Suprapubic skin (tissue), 4 donors: ENCODE measurements at places on chromosomes 5 and 9.
A peak's percentile ranks its signal among the peaks of the same experiment; 100 is the strongest.

DNA sequence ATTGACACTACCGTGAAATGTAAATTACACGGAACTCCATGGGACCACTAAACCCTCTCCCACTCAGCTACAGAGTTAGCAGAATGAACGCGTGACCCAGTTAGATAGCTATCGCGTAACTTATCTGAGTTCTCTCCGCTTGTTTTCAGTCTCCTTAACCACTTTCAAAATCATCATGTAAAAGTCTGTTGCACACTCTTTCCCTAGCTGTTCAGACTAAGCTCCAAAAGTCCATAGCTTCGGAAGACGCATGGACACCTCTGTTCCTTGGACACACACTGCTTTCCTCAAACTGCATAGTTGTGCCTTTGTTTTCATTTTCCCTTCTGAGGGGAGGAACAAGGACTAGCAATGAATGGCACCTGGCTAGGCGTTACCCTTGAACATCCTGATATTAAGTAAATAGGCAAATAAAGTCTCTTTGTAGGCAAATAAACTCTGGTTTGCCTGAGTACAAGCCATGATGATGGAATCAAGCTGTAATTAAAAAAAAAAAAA, 83.3 kb downstream of the DAPK1 start:
- DNase-seq = no peak

GRCh38 chr9:93306579-93307091, 122.7 kb downstream of the WNK2 start:
- no peak for DNase-seq

DNA sequence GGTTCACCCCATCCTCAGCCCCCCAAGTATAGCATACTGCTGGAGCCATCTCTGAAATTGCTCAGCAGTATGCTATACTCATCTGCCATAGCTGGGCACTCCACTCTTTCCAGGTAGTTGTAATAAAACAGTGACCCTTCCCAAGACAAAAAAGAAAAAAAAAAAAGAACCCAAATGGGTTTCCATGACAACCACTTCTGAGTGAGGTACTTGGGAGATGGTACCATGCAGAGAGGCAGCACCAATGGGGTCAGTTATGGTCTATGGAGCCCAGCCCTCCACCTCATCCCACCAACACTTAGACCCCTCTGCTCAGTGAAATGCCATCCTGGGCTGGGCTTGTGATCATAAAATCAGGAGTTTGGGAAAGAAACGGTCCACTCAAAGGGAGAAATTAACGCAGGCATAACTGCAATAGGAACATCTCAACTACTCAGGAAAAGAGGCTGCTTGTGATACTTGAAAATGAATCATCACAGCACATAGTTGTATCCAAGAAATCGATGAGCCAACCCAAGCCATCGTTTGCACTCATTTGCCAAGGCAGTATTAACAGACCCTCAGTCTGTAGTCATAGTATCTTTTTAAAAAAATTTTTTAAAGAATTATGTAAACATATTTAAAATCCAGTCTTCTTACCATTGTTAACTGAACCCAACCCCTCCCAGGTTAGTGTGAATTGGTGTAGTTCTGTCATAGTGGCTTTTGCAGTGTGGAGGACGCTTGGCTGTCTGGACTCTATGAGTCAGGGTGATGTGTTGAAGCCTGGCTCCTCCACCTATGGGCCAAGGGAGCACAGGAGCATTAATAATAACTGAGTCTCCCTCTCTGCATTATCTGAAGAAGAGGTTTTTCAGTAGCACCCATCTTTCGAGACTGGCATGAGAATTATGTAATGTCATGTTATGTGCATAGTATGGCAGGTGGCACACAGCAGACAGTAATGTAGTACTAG, 402.7 kb downstream of the SPOCK1 start:
- DNase-seq = peak; percentile 32

DNA sequence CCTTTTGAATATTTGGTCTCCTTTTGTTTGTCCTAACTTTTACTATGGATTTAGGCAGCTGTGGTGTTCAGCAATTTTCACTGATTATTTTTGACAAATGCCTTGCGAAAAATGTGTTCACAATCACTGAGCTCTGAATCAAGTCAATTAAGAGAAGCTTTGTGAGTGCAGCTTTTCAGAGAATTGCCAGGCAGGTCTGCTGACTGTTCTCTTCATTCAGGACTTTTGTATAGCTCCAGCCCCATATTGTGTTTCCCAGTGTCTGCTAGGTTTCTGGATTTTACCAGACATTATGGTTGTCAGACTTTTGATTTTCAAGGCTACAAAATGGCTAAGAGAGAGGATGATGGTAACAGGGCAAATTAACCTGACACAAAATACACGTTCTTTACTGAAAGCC, 1055.9 kb downstream of the CDH18 start:
- no peak for DNase-seq

DNA sequence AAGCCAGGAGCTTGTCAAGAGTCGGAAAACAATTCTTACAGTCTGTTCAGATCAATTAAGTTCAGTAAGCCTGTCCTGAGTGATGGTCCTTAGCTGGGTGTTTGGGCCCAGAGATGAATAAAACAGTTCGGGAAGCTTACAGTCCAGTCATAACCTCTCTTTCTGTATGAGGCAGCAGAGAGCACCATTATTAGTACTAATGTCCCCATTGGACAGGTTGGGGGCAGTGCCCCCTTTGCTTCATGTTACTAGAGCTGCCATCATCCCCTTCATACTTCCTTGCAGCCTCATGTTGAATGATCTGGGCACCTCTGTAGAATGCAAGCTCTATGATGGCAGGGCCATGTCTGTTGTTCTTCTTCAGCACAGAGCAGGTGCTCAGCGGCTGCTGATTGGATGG, 9.8 kb downstream of the DOCK2 start:
- no peak for DNase-seq

DNA sequence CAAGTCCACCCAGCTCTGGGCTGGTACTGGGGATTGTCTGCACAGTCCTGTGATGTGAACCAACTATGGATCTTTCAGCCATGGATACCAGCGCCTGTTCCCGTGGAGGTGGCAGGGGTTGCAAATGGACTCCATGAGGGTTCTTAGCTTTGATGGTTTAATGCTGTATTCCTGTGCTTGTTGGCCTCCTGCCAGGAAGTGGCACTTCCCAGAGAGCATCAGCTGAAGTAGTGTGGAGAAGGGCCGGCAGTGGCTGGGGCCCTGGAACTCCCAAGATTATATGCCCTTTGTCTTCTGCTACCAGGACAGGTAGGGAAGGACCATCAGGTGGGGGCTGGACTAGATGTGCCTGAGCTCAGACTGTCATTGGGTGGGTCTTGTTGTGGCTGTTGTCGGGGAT, 1104.8 kb upstream of the COX7C start:
- DNase-seq = no peak

GRCh38 chr9:35563791-35564197, 41.3 kb upstream of the TESK1 start:
- DNase-seq = peak; percentile 81

DNA sequence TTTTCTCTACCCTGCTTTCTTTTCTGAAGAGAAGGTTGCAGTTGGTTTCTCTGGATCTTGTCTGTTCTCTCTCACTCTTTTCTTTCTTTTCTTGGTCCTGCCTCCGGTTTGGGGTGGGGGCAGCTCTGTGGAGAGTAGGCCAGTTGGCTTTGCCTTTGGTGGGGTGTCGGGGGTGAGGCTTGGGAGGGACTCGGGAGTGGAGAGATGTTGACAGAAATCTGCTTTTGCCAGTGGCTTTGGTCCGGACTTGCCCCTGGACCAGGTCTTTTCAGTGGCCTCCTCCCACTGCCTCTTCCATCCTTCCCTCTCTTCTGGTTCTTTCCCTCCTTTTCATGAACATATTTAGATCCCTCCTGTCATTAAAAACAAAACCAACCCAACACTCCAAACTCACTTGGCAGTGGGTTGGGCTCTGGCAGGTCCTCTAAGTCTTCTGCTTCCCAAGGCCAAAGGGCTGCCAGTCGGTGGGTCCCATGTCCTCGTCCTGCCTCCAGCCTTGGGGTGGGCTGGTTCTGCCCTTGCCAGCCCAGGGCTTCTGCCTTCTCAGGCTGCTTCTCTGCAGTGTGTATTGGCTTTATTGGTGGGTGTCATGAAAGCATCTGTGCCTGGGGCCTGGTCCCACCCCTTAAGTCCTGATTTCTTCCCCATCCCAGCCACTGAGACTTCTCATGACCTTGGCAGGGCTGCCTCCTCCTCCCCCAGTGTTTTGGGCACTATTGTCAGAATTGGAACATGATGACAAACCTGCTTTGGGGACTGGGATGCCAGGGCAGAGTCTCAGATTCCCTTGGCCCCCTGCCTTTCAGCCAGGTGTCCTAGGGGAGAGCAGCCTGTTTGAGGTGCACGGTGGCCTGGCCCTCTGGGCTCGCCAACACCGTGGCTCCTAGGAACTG, 16.9 kb downstream of the ANKRD33B start:
- no peak for DNase-seq

DNA sequence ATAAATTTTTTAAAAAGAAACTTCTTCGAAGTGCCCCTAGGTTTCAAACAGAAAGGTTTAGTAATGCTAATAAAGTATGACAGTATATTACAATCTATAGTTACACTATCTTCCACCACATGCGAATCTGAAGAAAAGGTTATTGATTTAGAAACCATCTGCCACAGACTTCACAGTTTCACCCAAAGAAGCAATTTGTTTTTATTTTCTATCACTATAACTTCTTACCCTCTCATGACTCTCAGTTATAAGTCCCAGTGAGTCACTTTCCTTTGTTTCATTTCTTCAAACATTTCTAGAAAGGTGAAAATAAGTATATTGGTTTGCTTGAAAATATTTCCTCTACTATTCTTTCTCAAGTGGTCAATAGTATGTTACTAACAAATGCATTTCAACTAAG, 93.6 kb downstream of the MCTP1 start:
- DNase-seq = no peak

DNA sequence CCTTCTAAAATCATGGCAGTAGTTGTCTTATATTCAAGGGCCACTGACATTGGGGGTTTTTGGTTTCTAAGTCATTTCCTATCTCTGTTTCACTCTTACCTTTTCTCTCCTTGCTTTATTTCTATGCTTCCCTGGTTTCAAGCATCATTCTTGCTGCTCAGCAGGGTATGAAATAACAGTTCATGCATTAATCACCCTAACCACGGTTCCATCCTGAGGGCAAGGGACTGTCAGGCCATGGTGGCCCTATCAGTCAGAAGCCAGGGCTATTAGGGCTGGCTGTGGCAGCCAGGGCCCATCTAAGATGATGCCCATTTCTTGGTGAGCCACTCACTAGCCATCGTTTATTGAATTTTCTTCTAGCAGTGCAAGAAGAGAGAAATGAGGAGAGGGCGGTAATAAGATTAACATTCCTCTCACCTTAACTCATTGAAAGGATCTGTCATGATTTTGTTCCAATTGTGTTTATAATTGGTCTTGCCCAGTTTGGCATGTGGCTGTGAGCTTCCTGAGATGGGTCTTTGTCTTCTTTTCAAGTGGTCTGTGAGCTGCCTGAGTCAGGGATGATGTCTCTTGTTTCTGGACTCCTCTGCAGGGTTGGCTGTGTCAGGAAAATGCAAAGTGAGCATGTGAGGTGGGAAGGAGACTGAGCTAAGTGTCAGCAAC, 45.2 kb downstream of the CYSTM1 start:
- no peak for DNase-seq

GRCh38 chr5:72448368-72448767, 58.8 kb downstream of the ZNF366 start:
- DNase-seq = no peak

- no peak for DNase-seq
These were observed 36.1 kb downstream of the TEK start for GRCh38 chr9:27145143-27145542.

- no peak for DNase-seq
These were observed 16.4 kb upstream of the FBP1 start for GRCh38 chr9:94655739-94656138.

DNA sequence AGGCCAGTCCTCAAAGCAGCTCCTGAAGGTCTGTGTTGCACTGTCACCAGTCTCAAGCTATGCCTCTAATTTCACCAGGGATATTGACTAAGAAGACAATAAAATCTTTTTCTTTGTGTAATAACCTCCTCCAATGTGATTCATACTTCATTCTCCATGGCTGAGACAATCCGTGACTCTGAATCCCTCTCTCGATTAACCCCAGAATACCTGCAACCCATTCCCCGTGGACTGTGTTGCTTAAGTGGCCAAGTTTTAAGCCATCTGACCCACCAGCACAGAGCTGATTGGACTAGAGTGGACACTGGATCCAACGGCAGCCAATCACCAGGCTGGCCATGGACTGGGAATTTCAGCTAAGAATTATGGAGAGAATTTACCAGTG, 5.4 kb upstream of the CCIN start:
- no peak for DNase-seq

DNA sequence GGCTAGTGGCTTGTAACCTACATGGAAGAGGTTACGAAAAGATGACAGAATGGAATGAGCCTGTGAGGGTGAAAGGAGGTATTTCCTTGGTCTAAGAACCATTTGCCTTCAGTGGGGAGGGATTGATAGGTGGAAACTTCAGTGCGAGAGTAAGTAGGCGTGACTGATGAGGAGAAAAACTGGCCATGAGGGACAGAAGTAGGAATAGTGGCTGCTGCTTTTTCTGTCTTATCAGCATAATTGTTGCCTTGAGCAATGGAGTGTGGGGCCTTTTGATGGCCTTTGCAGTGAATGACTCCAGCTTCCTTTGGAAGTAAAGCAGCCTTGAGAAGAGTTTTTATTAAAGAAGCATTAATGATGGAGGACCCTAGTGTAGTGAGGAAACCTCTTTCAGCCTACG, 9.0 kb upstream of the ZNF79 start:
- DNase-seq = no peak

DNA sequence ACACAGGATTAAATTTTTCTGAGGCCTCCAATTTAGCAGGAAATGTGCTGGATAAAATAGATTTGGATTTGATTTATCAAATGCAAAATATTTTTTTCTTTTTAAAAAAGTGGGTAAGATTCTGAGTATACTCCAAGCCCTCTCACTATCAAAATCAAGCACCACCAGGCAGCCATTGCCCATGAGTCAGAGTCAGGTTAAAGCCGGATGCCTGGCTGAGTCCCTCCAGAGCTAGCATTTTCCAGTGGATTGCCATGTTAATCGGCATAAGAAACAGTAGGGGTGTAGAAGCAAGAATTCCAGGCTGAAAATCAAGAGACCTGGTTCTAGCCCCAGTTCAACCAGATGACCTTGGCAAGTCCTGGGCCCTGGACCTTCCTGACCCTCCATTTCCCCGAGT, 85.3 kb downstream of the FAM114A2 start:
- no peak for DNase-seq

- no peak for DNase-seq
These were observed 492.7 kb upstream of the CLINT1 start for GRCh38 chr5:158351485-158352125.

- no peak for DNase-seq
These were observed 181.0 kb upstream of the CLINT1 start for GRCh38 chr5:158039911-158040347.

GRCh38 chr5:179601871-179602625, 21.4 kb downstream of the HNRNPH1 start:
- peak; percentile 38 for DNase-seq

GRCh38 chr5:42235837-42236236, 187.4 kb upstream of the GHR start:
- DNase-seq = no peak

GRCh38 chr5:105899726-105900125, 1771.0 kb downstream of the EFNA5 start:
- DNase-seq = no peak

GRCh38 chr9:129458663-129459546, 162.0 kb downstream of the C9orf50 start:
- no peak for DNase-seq

GRCh38 chr5:34858790-34859189, 19.8 kb downstream of the TTC23L start:
- DNase-seq = no peak

GRCh38 chr5:66807743-66808142, 211.6 kb downstream of the MAST4 start:
- DNase-seq = no peak

- DNase-seq = no peak
These were observed 218.9 kb downstream of the ARL15 start for GRCh38 chr5:54091307-54092130.
